ENCODE measurements at places on chromosomes 12 and 14.

- DNase-seq: no peak
These were observed 13.2 kb upstream of the SLC41A2 start for GRCh38 chr12:104971306-104971705.

GRCh38 chr14:45177076-45177475 is 41.3 kb downstream of the FANCM start:
- no peak for DNase-seq

DNA sequence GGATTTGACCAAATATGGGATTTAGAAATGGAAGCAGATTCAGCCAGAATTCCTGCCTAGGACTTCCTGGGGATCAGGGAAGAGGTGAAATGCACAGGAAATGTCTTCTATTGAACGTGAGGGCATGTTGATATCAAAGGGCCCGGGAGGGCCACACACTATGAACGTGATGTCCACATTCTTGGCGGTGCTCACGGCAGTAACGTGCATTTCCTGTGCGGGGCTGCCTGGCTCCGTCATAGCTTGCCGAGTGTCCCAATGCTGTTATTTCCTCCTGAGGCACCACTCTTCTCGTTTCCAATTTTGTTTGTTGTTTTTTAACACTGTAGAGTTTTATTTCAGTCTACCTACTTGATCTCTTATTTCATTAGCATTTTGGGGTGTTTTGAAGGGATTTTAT is 67.3 kb downstream of the ZNF664 start:
- DNase-seq: no peak

- no peak for DNase-seq
These were observed 143.7 kb downstream of the PIWIL1 start for GRCh38 chr12:130481392-130481879.
